Liver (tissue), 10 donors: ENCODE measurements at places on chromosomes 11 and 22. TPM values are rescaled to one million over a fixed set of nuclear protein-coding genes. Genes with fewer than 3 reads are reported as not detected.
A peak's percentile ranks its signal among the peaks of the same experiment; 100 is the strongest.

Gene PRR33
- not detected for total RNA-seq

Gene CRYAB
- 0.33 TPM for total RNA-seq

DNA sequence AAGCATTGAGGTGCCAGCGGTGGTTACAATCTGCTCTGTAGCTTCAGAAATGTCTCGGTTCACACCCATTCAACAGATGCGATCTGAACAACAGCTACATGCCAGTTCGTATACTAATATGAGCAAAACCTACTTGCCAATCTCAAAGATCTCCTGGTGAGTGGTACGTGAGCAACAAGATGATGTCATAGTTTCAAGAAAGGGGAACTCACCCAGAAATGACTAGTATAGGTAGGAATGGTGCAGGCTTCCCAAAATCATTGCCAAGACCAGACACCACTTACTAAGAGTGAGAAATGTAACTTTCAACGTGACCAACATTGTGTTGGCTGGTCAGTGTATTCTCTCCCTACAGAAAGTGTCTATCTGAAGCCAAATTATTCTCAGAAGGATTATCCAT lies 31.1 kb downstream of the OR6Q1 start:
- no peak for DNase-seq

GRCh38 chr11:67034350-67034749 lies 11.4 kb downstream of the SYT12 start:
- DNase-seq: no peak

- DNase-seq: no peak
Observed at GRCh38 chr11:68810164-68810563, 31.6 kb downstream of the CPT1A start.

GRCh38 chr11:75351791-75352587 lies 528 bp upstream of the ARRB1 start:
- peak; percentile 70 for DNase-seq
